ENCODE measurements at places on chromosomes 13 and 19. TPM values are rescaled to one million over a fixed set of nuclear protein-coding genes. Genes with fewer than 3 reads are reported as not detected.

LIPE gene
- 11.6 TPM for total RNA-seq

CYP2A6 gene
- not detected for total RNA-seq

RINL gene
- 5.5 TPM for total RNA-seq

DNA sequence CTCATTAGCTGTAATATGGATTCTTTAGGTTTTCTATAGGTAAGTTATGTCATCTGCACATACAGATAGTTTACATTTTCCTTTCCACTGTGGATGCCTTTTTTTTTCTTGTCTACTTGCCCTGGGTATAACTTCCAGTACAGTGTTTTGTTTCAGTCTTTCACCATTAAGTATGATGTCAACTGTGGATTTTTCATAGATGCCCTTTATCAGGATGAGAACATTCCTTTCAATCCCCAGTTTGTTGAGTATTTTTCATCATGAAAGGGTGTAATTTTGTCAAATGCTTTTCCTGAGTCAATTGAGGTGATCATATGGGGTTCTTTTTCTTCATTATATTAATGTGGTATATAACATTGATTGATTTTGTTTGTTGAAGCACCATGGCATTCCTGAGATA, 43.6 kb upstream of the SACS start:
- no peak overlapping the region for H3K4me3 ChIP-seq
- no peaks in the 10 kb centered on the region for H3K36me3 ChIP-seq
- no peaks in the 10 kb centered on the region for H3K27me3 ChIP-seq
- H3K4me1 ChIP-seq: no peaks in the 10 kb centered on the region
- DNase-seq: no peak

DNA sequence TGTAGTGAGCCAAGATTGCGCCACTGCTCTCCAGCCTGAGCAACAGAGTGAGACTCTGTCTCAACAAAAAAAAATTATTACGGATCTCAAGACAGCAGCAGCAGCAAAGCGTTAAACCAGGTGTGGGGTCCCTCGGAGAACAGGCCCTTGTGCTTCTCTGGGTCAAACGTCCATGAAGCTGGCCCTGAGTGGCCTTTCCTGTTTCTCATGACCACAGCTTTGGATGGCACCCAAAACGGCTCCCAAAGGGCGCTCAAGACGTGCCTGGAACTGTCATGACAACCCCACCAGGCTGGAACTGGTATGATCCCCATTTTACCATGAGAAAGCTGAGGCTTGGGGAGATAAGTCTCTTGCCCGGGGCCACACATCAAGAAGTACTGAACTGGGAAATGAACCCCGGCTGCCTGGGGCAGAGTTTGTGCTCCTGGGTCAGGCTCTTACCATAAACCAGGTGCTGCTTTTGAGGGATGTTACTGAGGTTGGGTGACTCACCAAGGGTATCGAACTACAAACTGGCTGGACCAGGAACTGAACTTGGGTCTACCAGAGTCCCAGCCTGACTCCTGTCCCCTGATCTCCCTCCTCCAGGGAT, 11.6 kb upstream of the SAMD1 start:
- DNase-seq: no peak
- peaks cover 75% of the 10 kb centered on the region for H3K36me3 ChIP-seq
- no peak overlapping the region for H3K4me3 ChIP-seq
- H3K27me3 ChIP-seq: no peaks in the 10 kb centered on the region

GRCh38 chr13:48636550-48636949, 17.2 kb upstream of the CYSLTR2 start:
- H3K4me3 ChIP-seq: no peak overlapping the region
- no peaks in the 10 kb centered on the region for H3K27me3 ChIP-seq
- DNase-seq: no peak
- no peaks in the 10 kb centered on the region for H3K36me3 ChIP-seq
- no peak overlapping the region for H3K27ac ChIP-seq

DNA sequence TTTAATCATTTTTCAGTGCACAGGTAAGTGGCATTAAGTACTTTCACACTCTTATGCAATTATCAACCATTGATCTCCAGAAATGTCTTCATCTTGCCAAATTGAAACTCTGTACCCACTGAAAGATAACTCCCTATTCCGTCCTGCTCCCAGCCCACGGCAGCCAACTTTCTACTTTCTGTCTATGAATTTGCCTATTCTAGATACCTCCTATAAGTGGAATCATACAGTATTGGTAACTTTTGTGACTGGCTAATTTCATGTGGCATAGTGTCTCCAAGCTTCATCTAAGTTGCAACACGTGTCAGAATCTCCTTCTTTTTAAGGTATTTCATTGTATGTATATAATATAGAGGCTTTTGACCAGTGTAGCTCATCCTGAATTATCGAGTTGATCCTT, 5.7 kb upstream of the CEACAM18 start:
- no peaks in the 10 kb centered on the region for H3K27me3 ChIP-seq
- H3K4me3 ChIP-seq: no peak overlapping the region
- DNase-seq: no peak
- H3K36me3 ChIP-seq: no peaks in the 10 kb centered on the region
- H3K27ac ChIP-seq: no peak overlapping the region

- no peaks in the 10 kb centered on the region for H3K27me3 ChIP-seq
- H3K4me3 ChIP-seq: no peak overlapping the region
- no peaks in the 10 kb centered on the region for H3K36me3 ChIP-seq
- H3K27ac ChIP-seq: no peak overlapping the region
- H3K4me1 ChIP-seq: no peaks in the 10 kb centered on the region
- no peak for DNase-seq
Measured at GRCh38 chr13:101747039-101747438, 294.6 kb downstream of the ITGBL1 start.

GRCh38 chr13:27617881-27618321, 2.4 kb downstream of the LNX2 start:
- no peaks in the 10 kb centered on the region for H3K4me1 ChIP-seq
- no peak for DNase-seq
- H3K27ac ChIP-seq: no peak overlapping the region
- no peak overlapping the region for H3K4me3 ChIP-seq
- no peaks in the 10 kb centered on the region for H3K27me3 ChIP-seq

DNA sequence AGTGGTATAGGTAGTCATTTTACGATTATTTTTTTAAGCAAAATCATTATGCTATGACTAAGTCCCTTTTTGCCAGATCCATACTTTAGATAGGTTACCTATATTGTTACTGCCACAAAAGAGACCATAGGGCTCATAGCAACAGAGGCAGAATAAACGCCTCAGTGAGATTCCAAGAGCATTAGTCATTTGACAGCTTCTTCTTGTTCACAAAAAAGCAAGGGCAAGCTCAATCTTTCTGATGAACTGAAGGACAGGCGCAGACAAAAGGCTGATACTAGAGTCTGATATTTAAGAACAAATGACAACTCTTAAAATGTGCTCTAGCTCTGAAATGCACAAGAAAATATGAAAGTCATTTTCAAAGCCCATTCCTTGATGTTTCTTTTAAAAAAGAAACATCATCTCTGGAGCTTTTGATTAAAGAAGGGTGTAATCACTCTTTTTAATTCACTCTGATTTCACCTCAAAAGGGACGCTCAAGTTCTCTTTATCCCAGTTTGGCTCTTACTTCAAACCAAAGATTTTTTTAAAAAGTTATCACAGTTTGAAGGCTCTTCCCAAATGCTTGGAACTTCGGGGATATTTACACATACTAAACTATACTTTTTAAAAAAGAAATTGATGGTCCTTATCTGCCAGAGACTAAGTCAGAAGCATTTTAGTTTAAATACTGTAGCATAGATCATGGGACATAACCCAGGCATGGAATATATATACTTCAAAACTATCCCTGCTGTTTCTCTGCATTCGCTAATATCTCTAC, 187.2 kb downstream of the EFNB2 start:
- H3K4me1 ChIP-seq: no peaks in the 10 kb centered on the region
- no peak overlapping the region for H3K27ac ChIP-seq
- DNase-seq: no peak
- no peak overlapping the region for H3K4me3 ChIP-seq
- H3K27me3 ChIP-seq: no peaks in the 10 kb centered on the region

GRCh38 chr19:1804858-1805257, 7.2 kb downstream of the ATP8B3 start:
- no peak for DNase-seq
- no peaks in the 10 kb centered on the region for H3K36me3 ChIP-seq
- no peaks in the 10 kb centered on the region for H3K27me3 ChIP-seq

DNA sequence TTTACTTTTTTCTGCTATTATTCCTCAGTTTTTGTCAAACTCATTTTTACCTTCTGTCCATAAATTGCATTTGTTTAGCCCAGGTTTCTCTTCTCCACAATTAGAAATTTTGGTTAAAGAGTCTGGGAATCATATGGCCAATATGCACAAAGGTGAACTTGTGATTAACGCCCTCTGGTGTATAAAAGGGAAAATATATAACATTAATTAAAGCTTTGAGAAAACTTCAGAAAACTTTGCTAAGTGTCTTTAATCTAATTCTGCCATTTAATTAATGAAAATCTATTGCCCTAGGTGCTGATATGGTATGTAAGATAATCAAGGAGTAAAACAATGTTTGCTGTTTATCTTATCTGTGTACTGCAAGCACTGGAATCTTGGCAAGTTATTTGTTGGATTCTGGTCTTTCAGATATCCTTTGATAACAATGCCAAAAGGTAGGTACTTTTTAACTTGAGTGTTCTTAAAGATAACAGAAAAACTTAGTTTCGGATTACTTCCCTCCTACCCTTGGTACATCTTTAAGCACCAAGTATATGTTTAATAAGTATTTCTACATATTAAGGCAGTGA, 402.6 kb downstream of the SUCLA2 start:
- no peaks in the 10 kb centered on the region for H3K4me1 ChIP-seq
- no peaks in the 10 kb centered on the region for H3K27me3 ChIP-seq
- no peak overlapping the region for H3K27ac ChIP-seq
- H3K36me3 ChIP-seq: no peaks in the 10 kb centered on the region
- H3K4me3 ChIP-seq: no peak overlapping the region
- DNase-seq: no peak

DNA sequence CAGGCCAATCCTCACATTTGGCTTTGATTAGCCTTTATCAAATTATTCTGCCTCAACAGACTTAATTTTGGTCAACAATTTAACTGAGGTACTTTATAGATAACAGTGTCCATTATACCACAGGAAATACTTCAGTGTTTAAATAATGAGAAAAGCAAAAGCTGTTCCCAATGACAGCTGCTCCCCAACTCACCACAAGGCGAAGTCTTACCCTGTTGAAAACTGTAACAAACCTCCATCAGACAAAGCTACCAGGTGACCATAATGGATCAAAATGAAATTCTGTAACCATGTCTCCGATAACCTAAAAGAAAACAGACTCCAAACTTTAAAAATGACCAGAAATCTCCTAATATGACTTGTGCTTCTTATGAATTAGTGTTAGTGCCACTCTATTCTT, 50.3 kb downstream of the ZNF44 start:
- no peaks in the 10 kb centered on the region for H3K4me1 ChIP-seq
- no peak overlapping the region for H3K4me3 ChIP-seq
- DNase-seq: no peak

DNA sequence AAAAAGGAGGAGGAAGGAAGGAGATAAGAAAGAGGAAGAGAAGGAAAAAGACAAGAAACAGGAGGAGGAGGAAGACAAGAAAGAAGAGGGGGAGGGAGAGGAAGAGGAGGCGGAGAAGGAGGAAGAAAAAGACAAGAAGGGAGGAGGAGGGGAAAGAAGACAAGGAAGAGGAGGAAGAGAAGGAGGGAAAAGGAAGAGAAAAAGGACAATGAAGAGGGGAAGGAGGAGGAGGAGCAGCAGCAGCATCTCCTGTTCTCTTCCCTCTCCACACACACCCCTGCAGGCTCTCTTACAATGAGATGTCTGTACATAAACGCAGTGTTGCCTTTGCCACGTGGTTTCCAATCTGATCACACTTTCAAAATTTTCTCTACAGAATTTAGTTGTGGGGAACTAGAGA, 66.6 kb downstream of the RUBCNL start:
- peak; percentile 34 for DNase-seq
- no peaks in the 10 kb centered on the region for H3K4me1 ChIP-seq
- no peaks in the 10 kb centered on the region for H3K27me3 ChIP-seq
- no peak overlapping the region for H3K27ac ChIP-seq
- H3K36me3 ChIP-seq: no peaks in the 10 kb centered on the region
- no peak overlapping the region for H3K4me3 ChIP-seq

- H3K4me3 ChIP-seq: no peak overlapping the region
- peaks cover 29% of the 10 kb centered on the region for H3K4me1 ChIP-seq
- peaks cover 8% of the 10 kb centered on the region for H3K27me3 ChIP-seq
- H3K27ac ChIP-seq: peak overlapping the region; percentile 56
- no peak for DNase-seq
Measured at GRCh38 chr19:4576016-4576933, 16.8 kb upstream of the SEMA6B start.

- no peak overlapping the region for H3K4me3 ChIP-seq
- DNase-seq: no peak
- no peak overlapping the region for H3K27ac ChIP-seq
- H3K27me3 ChIP-seq: no peaks in the 10 kb centered on the region
- no peaks in the 10 kb centered on the region for H3K36me3 ChIP-seq
Measured at GRCh38 chr19:39595950-39596349, 6.4 kb upstream of the LGALS13 start.

GRCh38 chr19:14561847-14562351, 10.0 kb downstream of the NDUFB7 start:
- no peak for DNase-seq
- peaks cover 60% of the 10 kb centered on the region for H3K4me1 ChIP-seq
- H3K27me3 ChIP-seq: no peaks in the 10 kb centered on the region

- H3K27me3 ChIP-seq: no peaks in the 10 kb centered on the region
- H3K4me1 ChIP-seq: peaks cover 31% of the 10 kb centered on the region
- H3K27ac ChIP-seq: no peak overlapping the region
- no peak for DNase-seq
- no peak overlapping the region for H3K4me3 ChIP-seq
Measured at GRCh38 chr19:16569609-16570320, 2.5 kb downstream of the SLC35E1 start.

DNA sequence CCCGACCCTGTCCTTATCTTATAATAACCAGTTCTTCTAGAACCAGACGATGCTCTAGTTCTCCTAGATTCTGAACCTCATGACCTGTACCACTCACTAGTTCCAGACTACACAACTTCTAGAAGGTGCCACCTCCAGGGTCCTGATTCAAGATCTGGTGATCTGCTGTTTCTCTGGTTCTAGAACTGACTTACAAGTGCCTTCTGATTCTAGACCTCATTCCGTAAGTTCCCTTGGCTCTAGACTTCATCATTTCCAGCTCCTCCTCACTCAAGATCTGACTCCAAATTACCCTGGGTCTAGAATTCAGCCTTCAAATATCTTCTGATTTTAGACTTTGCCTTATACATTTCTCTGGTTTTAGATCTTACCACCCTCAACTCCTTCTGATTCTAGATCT, 5.0 kb upstream of the PPP5C start:
- H3K27ac ChIP-seq: no peak overlapping the region
- H3K4me1 ChIP-seq: no peaks in the 10 kb centered on the region
- DNase-seq: no peak
- H3K4me3 ChIP-seq: no peak overlapping the region
- peaks cover 45% of the 10 kb centered on the region for H3K36me3 ChIP-seq
- no peaks in the 10 kb centered on the region for H3K27me3 ChIP-seq

GRCh38 chr19:24048261-24048660, 38.7 kb upstream of the ZNF254 start:
- no peaks in the 10 kb centered on the region for H3K4me1 ChIP-seq
- peaks cover 64% of the 10 kb centered on the region for H3K36me3 ChIP-seq
- no peak for DNase-seq
- no peak overlapping the region for H3K27ac ChIP-seq
- H3K27me3 ChIP-seq: no peaks in the 10 kb centered on the region
- no peak overlapping the region for H3K4me3 ChIP-seq

GRCh38 chr19:4144666-4145249, 8.7 kb upstream of the CREB3L3 start:
- H3K4me3 ChIP-seq: no peak overlapping the region
- H3K4me1 ChIP-seq: no peaks in the 10 kb centered on the region
- no peaks in the 10 kb centered on the region for H3K36me3 ChIP-seq
- no peaks in the 10 kb centered on the region for H3K27me3 ChIP-seq
- DNase-seq: no peak
- H3K27ac ChIP-seq: no peak overlapping the region

All from right atrium auricular region (tissue), 2 donors.